ENCODE measurements at places on chromosomes 5 and 9. TPM values are rescaled to one million over a fixed set of nuclear protein-coding genes. Genes with fewer than 3 reads are reported as not detected.

Gene LRRC19
- not detected for total RNA-seq

Gene CCL19
- total RNA-seq: not detected

Gene AJM1
- 15.3 TPM for total RNA-seq

Gene ZNF618
- total RNA-seq: 114 TPM

Gene ADAMTS16
- total RNA-seq: 4.8 TPM

Gene CNTNAP3
- 12.6 TPM for total RNA-seq

Gene LAMC3
- total RNA-seq: 0.17 TPM

- peak overlapping the region; percentile 89 for H3K4me3 ChIP-seq
- H3K36me3 ChIP-seq: no peaks in the 10 kb centered on the region
- no peak for DNase-seq
- H3K27me3 ChIP-seq: peaks cover 5% of the 10 kb centered on the region
- H3K4me1 ChIP-seq: peaks cover 21% of the 10 kb centered on the region
Measured at GRCh38 chr5:6715271-6715670, 2.0 kb downstream of the TENT4A start.

DNA sequence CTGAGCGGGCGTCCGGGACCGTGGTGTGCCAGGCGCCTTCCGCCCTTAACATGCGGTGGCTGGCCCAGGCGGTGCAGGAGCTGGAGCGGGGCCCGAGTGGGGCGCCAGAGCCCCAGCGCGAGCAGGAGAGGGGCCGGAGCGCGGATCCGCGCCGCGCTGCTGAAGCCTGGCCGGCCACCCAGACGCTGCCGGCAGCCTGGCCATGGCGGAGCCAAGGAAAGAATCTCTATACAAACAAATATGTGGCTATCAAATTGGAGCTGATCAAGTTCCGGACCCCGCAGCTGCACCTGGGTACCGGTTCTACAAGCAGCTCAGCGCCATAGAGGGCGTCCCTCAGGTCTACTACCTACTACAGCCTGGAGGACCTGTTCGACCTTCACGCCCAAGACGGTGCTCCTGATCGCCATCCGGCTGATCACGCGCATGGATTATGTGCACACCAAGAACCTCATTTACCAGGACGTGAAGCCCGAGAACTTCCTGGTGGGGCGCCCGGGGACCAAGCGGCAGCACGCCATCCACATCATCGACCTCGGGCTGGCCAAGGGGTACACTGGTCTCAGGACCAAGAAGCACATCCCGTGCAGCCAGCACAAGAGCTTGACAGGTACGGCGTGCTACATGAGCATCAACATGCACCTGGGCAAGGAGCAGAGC, 55.8 kb downstream of the JAK2 start:
- no peak overlapping the region for H3K4me3 ChIP-seq
- H3K4me1 ChIP-seq: no peaks in the 10 kb centered on the region
- peaks cover 6% of the 10 kb centered on the region for H3K36me3 ChIP-seq
- DNase-seq: no peak

DNA sequence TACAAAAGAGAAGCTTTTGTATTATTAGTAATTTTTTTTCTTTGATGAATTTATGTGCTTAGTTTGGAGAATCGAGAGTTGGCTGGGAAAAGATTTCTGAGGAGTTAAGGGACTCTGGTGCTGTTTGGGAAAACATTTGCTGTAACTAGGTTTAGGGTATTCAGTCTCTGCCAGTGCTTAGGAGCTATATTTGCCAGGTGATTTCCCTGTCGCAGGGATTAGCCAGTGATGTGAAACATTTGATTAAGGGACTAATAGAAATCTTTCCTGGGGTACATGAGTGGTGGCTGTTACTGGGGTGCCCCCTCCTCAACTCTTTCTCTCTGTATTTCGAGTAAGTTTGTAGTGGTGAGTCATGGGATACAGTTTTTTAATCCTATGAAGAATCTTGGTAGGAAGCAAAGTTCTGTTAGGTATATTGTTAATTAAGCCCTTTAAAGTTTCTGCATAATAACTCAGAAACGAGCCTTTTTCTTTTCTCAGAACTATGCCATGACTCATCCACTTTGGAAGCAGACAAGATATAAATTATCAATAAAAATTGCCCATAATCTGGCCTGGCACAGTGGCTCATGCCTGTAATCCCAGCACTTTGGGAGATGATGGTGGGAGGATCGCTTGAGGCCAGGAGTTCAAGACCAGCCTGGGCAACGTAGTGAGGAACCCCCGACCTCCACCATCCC, 18.6 kb downstream of the RGMB start:
- no peak for DNase-seq
- no peak overlapping the region for H3K4me3 ChIP-seq
- H3K27ac ChIP-seq: no peak overlapping the region
- peaks cover 45% of the 10 kb centered on the region for H3K4me1 ChIP-seq
- H3K36me3 ChIP-seq: no peaks in the 10 kb centered on the region

DNA sequence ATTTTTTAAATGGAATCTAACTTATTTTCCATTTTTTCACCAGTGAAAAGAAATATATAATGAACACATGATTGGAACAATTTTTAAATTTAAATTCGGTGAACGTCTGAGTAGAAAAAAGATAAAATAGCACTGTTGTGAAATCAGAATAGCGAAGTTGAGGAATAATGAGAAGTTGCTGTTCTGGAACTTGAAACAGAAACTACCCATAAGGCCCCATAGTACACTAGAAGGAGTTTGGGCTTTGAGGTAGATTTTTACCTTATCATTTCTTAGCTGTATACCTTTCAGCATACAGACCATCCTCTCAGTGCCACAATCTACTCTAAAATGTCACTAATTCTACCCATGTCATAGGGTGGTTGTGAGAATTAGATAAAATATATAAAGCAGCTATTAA, 35.1 kb downstream of the TDRD7 start:
- H3K27me3 ChIP-seq: no peaks in the 10 kb centered on the region
- no peaks in the 10 kb centered on the region for H3K36me3 ChIP-seq
- H3K4me3 ChIP-seq: no peak overlapping the region
- peaks cover 4% of the 10 kb centered on the region for H3K4me1 ChIP-seq

- H3K4me3 ChIP-seq: peak overlapping the region; percentile 90
- no peaks in the 10 kb centered on the region for H3K36me3 ChIP-seq
- peaks cover 18% of the 10 kb centered on the region for H3K4me1 ChIP-seq
Measured at GRCh38 chr9:69759021-69759420, 790 bp downstream of the PTAR1 start.

DNA sequence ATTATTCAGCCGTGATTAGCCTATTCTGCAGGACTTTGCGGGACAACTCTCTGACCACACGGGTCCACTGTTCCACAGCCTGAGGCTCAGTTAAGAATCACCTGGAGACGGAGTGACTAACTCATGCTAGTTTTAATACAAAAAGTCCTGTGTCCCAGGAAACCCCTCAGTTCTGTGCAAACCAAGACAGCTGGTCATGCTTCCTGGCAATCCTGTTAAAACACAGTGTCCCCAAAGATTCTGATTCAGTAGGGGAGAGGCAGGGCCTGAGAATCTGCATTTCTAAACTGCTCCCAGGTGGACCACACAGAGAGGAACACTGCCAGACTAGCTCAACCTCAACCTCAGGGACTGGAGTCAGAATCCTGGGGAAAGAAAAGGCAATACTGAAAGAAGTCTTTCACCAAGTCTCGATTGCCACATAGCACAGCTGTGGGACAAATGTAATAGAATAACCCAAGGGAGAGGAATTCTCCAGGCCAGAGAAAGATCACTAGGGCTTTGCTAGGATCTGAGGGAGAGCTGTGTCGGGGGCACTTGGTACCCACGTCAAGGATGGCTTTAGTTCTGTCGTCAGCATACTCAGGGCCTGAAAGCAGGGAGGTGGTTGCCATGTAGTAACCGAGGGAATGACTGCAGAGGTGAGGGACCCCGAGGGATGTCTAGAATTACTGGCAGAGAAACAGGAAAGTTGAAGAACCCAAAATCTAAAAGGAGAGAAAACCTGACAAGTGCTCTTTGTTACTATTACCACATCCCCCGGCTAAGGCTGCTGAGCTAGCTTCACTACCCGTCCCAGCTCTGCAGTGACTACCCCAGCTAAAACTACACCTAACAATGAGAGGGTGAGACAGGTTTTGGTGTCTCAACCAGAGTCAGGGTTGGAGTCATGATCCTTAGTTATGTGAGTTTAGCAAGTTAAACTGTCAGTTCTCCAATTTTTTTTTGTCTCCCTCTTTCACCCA, 8.6 kb downstream of the SUSD1 start:
- peaks cover 24% of the 10 kb centered on the region for H3K4me1 ChIP-seq
- H3K4me3 ChIP-seq: peak overlapping the region; percentile 25
- DNase-seq: no peak
- H3K27ac ChIP-seq: peak overlapping the region; percentile 59
- H3K27me3 ChIP-seq: peaks cover 6% of the 10 kb centered on the region

- no peak overlapping the region for H3K4me3 ChIP-seq
- no peaks in the 10 kb centered on the region for H3K36me3 ChIP-seq
- H3K4me1 ChIP-seq: peaks cover 43% of the 10 kb centered on the region
- peak overlapping the region; percentile 0 for H3K27ac ChIP-seq
Measured at GRCh38 chr5:4197151-4197550, 601.5 kb downstream of the IRX1 start.

- no peaks in the 10 kb centered on the region for H3K4me1 ChIP-seq
- no peak overlapping the region for H3K4me3 ChIP-seq
- no peak overlapping the region for H3K27ac ChIP-seq
- H3K36me3 ChIP-seq: no peaks in the 10 kb centered on the region
- H3K27me3 ChIP-seq: no peaks in the 10 kb centered on the region
- DNase-seq: no peak
Measured at GRCh38 chr9:2816476-2817141, 27.3 kb downstream of the PUM3 start.

- H3K4me1 ChIP-seq: peaks cover 36% of the 10 kb centered on the region
- peaks cover 2% of the 10 kb centered on the region for H3K27me3 ChIP-seq
- peak overlapping the region; percentile 18 for H3K4me3 ChIP-seq
- no peak for DNase-seq
Measured at GRCh38 chr9:112761912-112762655, 11.5 kb downstream of the SNX30 start.

- peaks cover 23% of the 10 kb centered on the region for H3K4me1 ChIP-seq
- no peak overlapping the region for H3K27ac ChIP-seq
Measured at GRCh38 chr9:80376180-80376579, 804.4 kb downstream of the TLE4 start.

DNA sequence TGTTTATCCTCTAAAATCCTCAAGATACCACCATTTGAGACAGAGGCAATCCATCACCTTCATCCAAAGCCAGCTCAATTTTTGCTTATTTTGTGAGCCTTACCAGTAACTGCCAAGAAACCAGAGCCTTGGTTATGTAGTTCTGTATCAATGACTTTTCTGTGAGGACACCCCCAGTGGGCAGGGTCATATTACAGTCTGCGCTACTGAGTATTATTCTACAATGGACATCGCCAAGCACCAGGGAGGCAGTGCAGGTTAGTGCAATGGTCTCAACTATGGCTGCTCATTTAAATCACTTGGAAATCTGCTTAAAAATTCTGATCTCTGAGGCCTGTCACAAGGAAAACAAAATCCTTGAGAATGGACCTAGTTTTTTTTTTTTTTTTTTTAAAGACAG, 90.5 kb upstream of the NIPAL4 start:
- peaks cover 13% of the 10 kb centered on the region for H3K4me1 ChIP-seq
- no peaks in the 10 kb centered on the region for H3K36me3 ChIP-seq
- no peaks in the 10 kb centered on the region for H3K27me3 ChIP-seq
- DNase-seq: no peak

GRCh38 chr9:122318284-122318683, 52.5 kb upstream of the PTGS1 start:
- peaks cover 7% of the 10 kb centered on the region for H3K4me1 ChIP-seq
- H3K4me3 ChIP-seq: no peak overlapping the region
- no peaks in the 10 kb centered on the region for H3K27me3 ChIP-seq

DNA sequence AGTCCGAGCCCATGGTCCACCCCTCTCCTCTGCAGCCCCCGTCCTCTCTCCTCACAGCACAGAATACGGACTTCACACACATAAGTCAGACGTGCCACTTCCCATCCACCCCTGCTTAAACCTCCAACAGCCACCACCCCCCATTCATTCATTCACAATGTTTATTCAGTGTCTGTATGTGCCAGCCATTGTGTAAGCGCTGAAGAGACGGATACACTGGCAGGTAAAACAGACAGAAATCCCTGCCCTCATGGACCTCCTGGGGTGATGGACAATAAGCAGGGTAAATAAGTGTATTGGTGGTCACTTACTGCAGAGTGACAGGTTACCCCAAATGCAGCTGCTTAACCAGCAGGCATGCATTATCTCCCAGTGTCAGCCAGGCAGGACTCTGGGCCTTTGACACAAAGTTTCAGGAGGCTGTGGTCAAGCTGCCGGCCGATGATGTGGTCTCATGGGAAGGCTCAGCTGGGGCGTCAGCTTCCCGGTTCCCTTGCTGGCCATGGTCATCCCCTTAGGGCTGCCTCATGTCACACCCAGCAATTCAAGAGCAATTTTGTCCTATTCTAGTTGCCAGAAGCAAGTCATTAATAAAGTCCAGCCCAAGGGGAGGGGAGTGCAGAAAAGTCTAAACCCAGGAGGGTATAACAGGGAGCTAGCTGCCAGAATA, 1.8 kb upstream of the PAXX start:
- peak overlapping the region; percentile 28 for H3K27ac ChIP-seq
- peaks cover 5% of the 10 kb centered on the region for H3K36me3 ChIP-seq
- peak; percentile 14 for DNase-seq
- peaks cover 8% of the 10 kb centered on the region for H3K4me1 ChIP-seq
- H3K27me3 ChIP-seq: peaks cover 23% of the 10 kb centered on the region

DNA sequence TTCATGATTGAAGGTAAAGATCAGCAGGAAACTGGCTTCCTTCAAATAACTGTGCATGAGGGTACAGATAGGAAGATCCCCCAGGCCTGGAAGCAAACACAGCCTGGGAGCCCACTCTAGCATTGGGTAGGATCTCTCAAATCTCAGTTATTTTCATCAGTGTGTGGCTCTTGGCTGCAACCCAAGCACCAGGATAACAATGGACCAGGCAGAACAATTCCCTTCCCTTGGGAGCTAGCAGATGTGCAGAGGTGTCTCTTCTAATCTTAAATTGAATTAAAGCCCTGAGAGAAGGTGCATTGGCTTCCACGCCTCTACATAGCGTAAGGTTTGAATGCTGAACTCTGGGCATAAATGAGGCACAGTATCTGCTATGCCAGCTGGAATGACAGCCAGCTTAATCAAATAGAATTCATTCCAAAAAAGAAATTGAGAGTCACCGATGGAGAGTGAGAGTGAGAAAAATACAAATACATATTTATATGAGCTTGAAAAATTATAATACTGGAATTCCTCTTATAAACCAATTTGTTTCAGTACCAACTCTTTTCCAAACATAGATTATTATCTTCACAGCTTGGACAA, 957.3 kb downstream of the CDH12 start:
- no peaks in the 10 kb centered on the region for H3K27me3 ChIP-seq
- H3K27ac ChIP-seq: no peak overlapping the region
- no peak for DNase-seq
- H3K36me3 ChIP-seq: no peaks in the 10 kb centered on the region
- H3K4me1 ChIP-seq: no peaks in the 10 kb centered on the region
